ENCODE measurements at places on chromosomes 11 and 22. TPM values are rescaled to one million over a fixed set of nuclear protein-coding genes. Genes with fewer than 3 reads are reported as not detected.

The BCO2 gene
- polyA plus RNA-seq, result 0.85 TPM

The CARNS1 gene
- 0.12 TPM for polyA plus RNA-seq

The METTL15 gene
- 12.8 TPM for polyA plus RNA-seq

The OR4X1 gene
- not detected for polyA plus RNA-seq

The NXPE2 gene
- 0.06 TPM for polyA plus RNA-seq

The SPTBN2 gene
- 0.25 TPM for polyA plus RNA-seq

The NRIP3 gene
- polyA plus RNA-seq, result 4.7 TPM

The TBX1 gene
- polyA plus RNA-seq, result not detected

DNA sequence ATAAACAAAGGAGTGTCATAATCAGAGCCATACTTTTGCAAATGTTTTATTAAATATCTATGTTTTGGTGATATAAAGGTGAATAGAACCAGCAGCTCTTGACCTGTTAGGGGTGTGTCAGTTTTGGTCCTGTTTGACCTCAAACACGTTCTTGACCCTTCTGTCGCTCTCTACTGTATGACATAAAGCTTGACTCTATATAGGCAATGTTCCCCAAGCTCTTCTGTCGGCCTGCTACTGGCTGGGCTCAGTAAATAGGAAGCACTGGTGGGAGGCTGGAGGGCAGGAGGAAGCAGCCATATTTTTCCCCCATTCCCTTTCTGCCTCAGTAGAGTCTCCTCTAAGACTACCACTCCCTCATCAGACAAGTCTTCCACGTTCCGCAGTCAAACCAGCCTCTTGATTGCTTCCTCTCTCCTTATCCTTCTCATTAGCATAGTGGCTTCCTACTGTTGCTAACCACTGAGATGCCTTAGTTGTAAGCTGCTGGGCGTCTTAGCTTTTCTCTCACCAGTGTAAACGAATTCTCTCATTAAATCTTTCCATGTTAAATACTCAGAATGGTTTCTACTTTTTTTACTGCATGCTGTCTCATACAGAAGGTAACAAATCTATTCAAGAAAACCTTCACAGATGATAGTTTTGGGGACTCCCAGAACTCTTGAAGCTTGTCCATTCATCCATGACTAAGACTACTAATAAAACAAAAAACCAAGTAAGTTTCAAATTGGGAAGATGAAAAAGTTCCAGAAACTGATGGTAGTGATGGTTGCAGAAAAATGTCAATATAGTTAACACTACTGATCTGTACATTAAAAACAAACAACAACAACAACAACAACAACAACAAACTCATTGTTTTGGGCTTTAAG lies 3.3 kb downstream of the NPAT start:
- no peak for DNase-seq

GRCh38 chr11:128725630-128726319 lies 31.9 kb downstream of the FLI1 start:
- DNase-seq, result no peak

- DNase-seq, result no peak
These were observed 2.4 kb downstream of the CCS start for GRCh38 chr11:66595245-66595904.

DNA sequence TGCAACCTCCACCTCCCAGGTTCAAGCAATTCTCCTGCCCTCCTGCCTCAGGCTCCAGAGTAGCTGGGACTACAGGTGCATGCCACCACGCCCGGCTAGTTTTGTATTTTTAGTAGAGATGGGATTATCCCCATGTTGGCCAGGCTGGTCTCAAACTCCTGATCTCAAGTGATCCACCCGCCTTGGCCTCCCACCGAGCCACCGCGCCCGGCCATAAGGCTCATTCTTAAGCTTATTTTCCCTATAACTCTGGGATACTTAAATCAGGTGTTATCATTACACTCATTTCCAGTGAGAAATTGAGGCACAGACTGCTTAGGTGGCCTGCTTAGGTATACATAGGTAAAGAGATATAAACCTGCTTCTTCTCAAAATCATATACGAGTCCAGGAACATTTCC lies 188.3 kb upstream of the MTNR1B start:
- DNase-seq, result no peak

GRCh38 chr11:68977781-68978625 lies 2.8 kb downstream of the MRGPRD start:
- DNase-seq, result no peak

DNA sequence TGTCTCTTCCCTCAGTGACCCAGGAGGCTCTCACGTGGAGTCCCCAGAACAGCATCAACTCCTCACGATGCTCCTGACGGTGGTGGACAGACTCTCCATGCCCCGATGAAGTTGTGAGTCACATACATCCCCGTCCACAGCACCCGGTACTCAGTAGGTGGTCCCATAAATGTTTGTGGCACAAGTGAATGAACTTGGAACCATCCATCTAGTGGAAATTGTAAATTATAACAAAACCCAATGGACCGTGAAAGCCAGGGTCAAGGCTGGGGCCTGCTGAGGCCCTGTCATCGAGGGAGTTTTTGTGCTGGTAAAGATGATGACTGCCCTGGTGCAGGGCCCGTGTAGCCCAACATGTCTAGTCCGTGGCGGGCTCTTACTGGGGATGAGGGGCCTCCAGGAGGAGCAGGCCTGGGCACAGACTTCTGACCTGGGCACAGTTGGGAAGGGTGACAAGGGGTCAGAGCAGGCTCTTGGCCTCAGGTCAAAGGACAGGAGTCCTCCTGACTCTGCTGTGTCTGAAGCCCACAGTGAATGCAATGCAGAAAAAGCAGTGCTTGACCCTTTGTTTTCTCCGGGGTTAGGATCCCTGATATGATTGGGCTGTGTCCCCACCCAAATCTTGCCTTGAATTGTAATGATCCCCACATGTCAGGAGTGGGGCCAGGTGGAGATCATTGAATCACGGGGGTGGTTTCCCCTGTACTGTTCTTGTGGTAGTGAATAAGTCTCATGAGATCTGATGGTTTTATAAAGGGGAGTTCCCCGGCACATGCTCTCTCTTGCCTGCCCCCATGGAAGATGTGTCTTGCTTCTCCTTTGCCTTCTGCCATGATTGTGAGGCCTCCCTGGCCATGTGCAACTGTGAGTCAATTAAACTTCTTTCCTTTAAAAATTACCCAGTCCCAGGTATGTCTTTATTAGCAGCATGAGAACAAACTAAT lies 20.0 kb upstream of the SMIM38 start:
- DNase-seq, result no peak

GRCh38 chr11:119772076-119772475 lies 43.1 kb upstream of the NECTIN1 start:
- no peak for DNase-seq

- DNase-seq, result no peak
These were observed 643.8 kb upstream of the TENM4 start for GRCh38 chr11:80084608-80085007.

DNA sequence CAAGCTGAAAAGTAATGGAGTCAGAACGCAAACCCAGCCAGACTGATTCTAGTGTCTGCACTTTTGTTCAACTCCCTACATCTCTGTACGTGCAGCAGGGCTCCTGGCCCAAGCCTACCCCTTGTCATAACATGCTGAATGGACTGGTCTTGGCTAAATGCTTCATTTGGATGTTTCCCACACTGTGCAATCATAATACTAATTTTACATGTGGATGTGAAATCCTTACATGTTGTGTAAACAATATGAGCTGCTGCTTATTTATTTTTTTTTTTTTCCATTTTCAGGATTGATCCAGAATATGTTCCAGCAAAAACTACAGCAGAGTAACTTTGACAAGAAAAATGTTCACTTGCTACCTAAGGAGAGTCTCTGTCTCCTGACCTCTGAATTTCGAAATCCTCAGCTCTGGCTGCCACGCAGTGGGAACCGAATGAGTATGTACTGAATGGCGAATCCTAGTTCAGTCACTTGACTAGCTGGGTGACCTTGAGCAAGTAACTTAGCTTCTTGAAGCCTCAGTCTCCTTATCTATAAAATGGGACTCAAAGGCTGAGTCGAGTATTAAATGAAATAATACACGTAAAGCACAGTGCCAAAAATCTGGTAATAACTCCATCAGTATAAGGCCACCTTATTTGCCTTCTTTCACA lies 133.4 kb downstream of the EHF start:
- no peak for DNase-seq

- no peak for DNase-seq
These were observed 15.5 kb upstream of the ST3GAL4 start for GRCh38 chr11:126339863-126340434.

DNA sequence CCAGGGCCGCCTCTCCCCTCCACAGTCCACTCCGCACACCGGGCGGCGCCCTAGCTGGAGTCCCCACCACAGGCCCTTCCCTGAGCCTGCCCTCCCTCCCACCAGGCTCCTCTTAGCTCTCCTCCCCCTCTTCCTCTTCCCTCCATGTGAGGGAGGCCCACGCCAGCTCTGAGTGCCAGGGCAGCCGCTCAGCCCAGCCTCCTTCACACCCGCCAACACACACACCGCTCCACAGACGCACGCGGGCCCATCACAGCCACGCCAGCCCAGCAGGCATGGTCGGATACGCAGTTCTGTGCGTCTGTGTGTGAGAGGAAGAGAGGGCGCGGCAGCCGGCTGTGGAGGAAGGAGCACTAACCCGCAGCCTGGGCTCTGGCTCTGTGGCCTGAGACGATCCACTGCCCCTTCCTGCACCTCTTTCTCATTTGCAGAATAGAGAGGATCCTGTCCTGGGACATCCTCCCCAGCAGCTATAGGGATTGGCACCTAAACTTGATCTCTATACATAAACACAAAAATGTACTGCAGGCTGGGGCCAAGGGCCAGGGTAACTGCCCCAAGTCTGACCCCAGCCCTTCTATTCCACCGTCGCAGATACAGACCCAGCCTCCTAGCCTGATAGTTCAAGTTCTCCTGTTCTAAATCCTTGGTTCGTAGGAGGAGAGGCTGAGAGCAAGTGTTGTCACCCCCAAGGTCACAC lies 3.5 kb downstream of the CHRM4 start:
- no peak for DNase-seq
